ENCODE measurements at places on chromosomes 2 and 18. TPM values are rescaled to one million over a fixed set of nuclear protein-coding genes. Genes with fewer than 3 reads are reported as not detected.

GRCh38 chr2:167785606-167786216, 461.7 kb downstream of the STK39 start:
- H3K27ac ChIP-seq = no peak overlapping the region
- DNase-seq = no peak
- no peaks in the 10 kb centered on the region for H3K36me3 ChIP-seq
- H3K27me3 ChIP-seq = no peaks in the 10 kb centered on the region
- H3K4me1 ChIP-seq = no peaks in the 10 kb centered on the region
- H3K4me3 ChIP-seq = no peak overlapping the region

- peaks cover 7% of the 10 kb centered on the region for H3K4me1 ChIP-seq
- no peaks in the 10 kb centered on the region for H3K36me3 ChIP-seq
- H3K4me3 ChIP-seq = no peak overlapping the region
- H3K27me3 ChIP-seq = no peaks in the 10 kb centered on the region
- no peak for DNase-seq
Measured at GRCh38 chr2:157439824-157440186, 4.1 kb downstream of the CYTIP start.

DNA sequence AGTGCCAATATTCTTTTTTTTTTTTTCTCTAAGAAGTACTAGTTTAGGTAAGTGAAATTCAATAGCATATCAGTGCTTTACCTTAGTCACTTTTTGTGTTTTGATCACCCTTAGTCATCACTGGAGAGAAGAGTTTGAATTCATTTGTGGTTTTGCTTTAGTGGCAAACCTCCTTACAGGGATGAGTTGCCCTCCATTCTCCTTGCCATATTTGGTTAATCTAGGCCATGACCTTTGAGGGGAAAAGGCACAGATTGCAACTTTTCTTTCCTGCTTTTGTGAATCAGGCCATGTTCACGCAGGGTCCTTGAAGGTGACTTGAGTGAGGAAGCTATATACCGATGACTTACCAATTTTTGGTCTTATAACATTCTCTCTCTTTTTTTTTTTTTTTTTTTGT, 34.4 kb downstream of the PLEKHA3 start:
- peaks cover 76% of the 10 kb centered on the region for H3K36me3 ChIP-seq
- no peaks in the 10 kb centered on the region for H3K4me1 ChIP-seq
- H3K27ac ChIP-seq = no peak overlapping the region
- DNase-seq = no peak
- H3K4me3 ChIP-seq = no peak overlapping the region

GRCh38 chr18:76260941-76261472, 234.0 kb downstream of the ZNF516 start:
- DNase-seq = no peak
- no peak overlapping the region for H3K4me3 ChIP-seq
- H3K27me3 ChIP-seq = no peaks in the 10 kb centered on the region
- no peaks in the 10 kb centered on the region for H3K36me3 ChIP-seq
- H3K27ac ChIP-seq = no peak overlapping the region
- peaks cover 25% of the 10 kb centered on the region for H3K4me1 ChIP-seq

DNA sequence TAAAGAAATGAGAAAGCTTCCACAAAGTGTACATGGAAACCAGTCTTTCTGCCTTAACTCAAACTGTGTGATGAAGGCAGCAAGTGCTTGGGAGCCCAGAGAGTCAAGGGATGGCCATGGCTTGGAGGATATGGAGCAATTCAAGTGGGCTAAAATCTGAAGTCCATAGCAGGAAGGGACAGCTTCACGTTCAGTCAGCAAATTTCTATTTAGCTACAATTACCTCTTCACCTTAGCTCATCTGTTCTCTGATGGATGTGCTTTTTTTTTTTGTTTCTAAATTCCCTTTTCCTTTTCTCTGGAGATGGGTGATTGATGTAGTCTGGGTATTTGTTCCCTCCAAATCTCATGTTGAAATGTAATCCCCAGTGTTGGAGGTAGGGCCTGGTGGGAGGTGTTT, 4.9 kb upstream of the IL1A start:
- no peak overlapping the region for H3K4me3 ChIP-seq
- H3K27ac ChIP-seq = no peak overlapping the region
- H3K4me1 ChIP-seq = peaks cover 4% of the 10 kb centered on the region
- no peaks in the 10 kb centered on the region for H3K36me3 ChIP-seq
- H3K27me3 ChIP-seq = no peaks in the 10 kb centered on the region

GRCh38 chr18:74836296-74837139, 238.8 kb downstream of the ZNF407 start:
- DNase-seq = no peak
- no peaks in the 10 kb centered on the region for H3K27me3 ChIP-seq
- no peaks in the 10 kb centered on the region for H3K36me3 ChIP-seq
- H3K27ac ChIP-seq = no peak overlapping the region
- no peak overlapping the region for H3K4me3 ChIP-seq

DNA sequence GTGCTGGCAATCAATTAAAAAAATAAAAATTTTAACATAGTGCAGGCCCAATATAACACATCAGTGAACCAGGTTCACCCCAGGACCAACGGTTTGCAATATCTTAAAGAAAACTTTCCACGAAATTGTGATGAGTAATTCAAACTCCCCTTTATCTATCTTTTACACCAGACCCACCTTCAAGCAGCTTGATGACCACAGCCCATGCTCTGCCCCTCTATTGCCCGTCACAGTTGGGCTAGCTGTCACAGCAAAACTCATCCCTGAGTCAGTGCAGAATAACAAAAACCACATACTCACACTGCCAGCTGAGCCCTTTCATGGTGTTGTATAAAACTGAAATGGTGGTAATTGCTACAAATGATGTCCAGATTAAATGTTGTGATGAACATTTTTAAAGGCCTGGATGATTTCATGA, 112.5 kb upstream of the CREB1 start:
- no peak overlapping the region for H3K4me3 ChIP-seq
- no peaks in the 10 kb centered on the region for H3K36me3 ChIP-seq
- H3K27ac ChIP-seq = no peak overlapping the region
- DNase-seq = no peak

GRCh38 chr2:24961903-24962302, 9.9 kb downstream of the DNAJC27 start:
- no peak for DNase-seq
- peaks cover 5% of the 10 kb centered on the region for H3K4me1 ChIP-seq
- H3K27me3 ChIP-seq = no peaks in the 10 kb centered on the region

- H3K27ac ChIP-seq = no peak overlapping the region
Measured at GRCh38 chr18:35672897-35673296, 91.4 kb downstream of the GALNT1 start.

DNA sequence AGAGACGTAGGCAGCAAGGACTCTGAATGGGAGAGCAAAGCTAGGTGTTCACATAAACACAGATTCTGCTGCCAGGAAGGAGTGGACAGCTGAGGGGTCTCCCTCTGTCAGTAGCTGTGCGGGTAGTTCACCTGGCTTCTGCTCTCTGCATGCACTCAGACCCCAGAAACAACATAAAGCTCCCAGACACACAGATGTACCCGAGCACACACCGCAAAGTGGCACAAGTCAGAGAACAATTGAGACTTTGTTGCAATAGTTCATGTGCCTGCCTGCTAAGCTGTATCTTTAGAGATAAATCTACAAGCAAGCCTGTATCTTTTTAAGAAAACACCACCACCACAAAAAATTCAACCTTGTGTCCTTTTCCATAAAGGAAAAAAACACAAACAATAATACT, 420.0 kb upstream of the ST6GAL2 start:
- no peaks in the 10 kb centered on the region for H3K27me3 ChIP-seq
- no peaks in the 10 kb centered on the region for H3K36me3 ChIP-seq
- H3K4me3 ChIP-seq = no peak overlapping the region
- no peak overlapping the region for H3K27ac ChIP-seq
- no peak for DNase-seq

DNA sequence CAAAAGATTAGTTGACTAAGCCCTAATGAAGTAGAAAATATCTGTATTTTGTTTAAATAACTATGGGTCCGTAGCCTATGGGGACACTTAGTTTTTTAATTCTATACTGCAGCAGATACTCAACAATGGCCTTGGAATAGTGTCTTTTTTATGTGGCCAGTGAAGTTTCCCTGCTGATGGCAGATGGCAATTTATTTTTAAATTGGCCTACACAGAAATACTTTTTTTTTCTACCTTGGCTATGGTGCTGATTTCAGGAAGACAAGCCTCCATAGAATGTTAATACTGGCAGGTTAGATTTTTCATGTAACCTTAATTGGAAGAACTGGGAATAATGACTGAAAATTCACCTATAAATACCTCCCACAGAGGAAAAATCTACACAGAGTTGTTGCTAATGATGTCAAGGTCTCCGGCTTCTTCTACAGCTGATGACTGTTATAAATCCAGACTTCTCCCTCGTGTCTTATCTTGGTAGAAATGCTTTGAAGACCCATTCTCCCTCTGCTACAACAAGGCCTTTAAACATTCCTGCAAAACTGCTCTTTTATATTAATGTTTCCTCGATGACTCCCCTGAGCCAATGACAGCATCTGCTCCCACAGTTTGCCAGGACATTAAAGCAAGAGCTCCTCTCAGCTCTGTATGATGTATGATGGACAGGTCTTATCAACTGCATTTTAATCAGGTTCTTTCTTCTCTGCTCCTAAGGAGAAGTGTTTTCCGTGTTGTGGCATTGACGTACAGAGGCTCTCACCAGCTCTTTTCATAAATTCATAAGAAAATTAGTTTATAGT, 29.1 kb upstream of the FAM98A start:
- no peak for DNase-seq
- H3K4me1 ChIP-seq = no peaks in the 10 kb centered on the region
- H3K27me3 ChIP-seq = no peaks in the 10 kb centered on the region
- no peak overlapping the region for H3K4me3 ChIP-seq

DNA sequence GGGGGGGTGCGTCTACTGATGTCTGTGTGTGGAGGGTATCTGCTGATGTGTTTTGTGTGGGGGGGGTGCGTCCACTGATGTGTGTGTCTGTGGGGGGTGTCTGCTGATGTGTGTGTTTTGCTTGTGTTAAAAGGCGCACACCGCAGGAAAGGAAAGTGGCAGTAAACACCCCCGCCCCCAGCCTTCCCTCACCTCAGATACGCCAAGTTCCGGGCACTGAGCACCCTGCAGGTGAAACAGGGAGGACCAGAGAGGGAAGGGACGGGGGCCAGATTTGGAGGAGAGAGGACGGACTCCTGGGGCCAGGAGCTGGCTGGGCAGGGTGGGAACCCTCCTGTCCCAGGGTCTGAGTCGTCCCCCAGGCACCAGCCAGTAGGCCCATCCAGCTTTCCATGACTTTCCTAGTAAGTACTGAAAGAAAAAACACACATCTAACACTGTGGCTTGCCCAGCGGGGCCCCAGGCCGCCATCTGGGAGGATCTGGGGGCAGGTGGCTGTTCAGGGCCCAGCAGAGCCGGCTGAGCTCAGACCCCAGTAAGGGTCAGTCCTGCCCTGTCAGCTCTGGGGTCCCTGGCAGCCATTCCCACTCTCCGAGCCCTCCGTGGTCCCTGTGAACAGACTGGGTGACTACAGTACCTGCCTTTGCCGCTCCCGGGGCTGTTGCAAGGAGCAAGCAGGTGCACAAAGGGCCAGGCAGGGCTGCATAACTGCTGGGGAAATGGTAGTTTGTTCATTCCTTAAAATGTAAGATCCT, 126.9 kb downstream of the NFATC1 start:
- peaks cover 24% of the 10 kb centered on the region for H3K4me1 ChIP-seq
- no peak overlapping the region for H3K4me3 ChIP-seq
- H3K27ac ChIP-seq = no peak overlapping the region
- H3K27me3 ChIP-seq = no peaks in the 10 kb centered on the region
- no peaks in the 10 kb centered on the region for H3K36me3 ChIP-seq

DNA sequence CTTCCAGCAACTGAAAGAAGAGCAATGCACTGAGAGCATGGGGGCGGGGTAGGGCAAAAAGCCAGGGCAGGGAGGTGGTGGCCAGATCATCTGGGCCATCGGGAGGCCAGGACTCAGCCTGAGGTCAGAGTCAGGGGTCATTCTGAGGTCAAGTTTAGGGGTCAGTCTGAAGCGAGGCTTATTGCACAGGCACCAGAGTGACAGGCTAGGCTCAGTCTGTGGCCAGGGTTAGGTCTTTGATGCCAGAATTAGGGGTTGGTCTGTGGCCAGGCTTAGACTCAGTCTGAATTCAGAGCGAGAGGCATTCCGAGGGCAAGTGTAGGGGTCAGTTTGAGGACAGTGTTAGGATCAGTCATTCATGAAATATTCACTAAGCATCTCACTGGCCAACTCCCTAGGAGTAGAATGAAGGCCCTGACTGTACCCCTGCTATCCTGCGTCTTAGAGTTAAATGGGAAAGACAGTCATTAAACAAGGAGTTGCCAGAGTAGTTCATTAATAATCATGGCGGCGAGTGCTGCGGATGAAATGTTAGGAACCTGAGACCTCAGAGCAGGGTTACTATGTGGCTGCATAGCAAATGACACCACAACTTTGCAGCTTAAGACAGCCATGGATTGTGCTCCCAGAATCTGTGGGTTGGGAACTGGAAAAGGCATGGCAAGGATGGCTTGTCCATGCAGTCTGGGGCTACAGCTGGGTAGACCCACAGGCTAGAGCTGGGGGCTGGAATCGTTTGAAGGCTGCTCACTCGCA, 198.7 kb downstream of the CYP26B1 start:
- H3K4me3 ChIP-seq = no peak overlapping the region
- H3K4me1 ChIP-seq = peaks cover 16% of the 10 kb centered on the region
- no peaks in the 10 kb centered on the region for H3K36me3 ChIP-seq
- no peak overlapping the region for H3K27ac ChIP-seq
- peak; percentile 80 for DNase-seq
- no peaks in the 10 kb centered on the region for H3K27me3 ChIP-seq

Gene TMEM237
- 17.7 TPM for total RNA-seq

Gene GAL3ST2
- total RNA-seq = 2.7 TPM

Gene HAAO
- 4.7 TPM for total RNA-seq

Gene RAB6C
- 0.42 TPM for total RNA-seq

Gene ATP6V1B1
- not detected for total RNA-seq

Gene OTX1
- 0.26 TPM for total RNA-seq

Gene ANO7
- 0.42 TPM for total RNA-seq

Gene ERICH2
- not detected for total RNA-seq

Gene SIX3
- 0.19 TPM for total RNA-seq
